ENCODE measurements at places on chromosomes 5 and 9.

- no peak for DNase-seq
Observed at GRCh38 chr5:39202597-39203274, 16.6 kb downstream of the FYB1 start.

DNA sequence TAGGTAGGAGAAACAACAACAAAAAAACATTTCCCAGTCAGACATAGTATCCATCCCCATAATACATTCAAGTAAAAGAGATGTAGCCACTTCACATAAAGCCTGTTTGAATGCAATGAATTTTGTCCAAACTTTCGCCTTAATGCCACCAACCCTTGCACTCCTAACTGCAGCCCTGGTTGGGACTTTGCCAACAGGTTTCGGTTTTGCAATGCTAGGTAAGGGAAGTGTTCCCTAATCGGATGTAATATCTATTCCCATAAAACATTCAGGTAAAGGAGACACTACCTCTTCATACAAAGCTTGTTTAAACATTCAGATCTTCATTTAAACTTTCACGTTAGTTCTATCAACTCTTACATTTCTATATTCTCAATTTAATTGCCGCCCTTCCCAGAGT is 336.1 kb downstream of the DRD1 start:
- DNase-seq = no peak

GRCh38 chr5:62041156-62041756 is 264.8 kb upstream of the KIF2A start:
- no peak for DNase-seq

GRCh38 chr5:56550227-56550626 is 265.1 kb upstream of the MAP3K1 start:
- DNase-seq = no peak

DNA sequence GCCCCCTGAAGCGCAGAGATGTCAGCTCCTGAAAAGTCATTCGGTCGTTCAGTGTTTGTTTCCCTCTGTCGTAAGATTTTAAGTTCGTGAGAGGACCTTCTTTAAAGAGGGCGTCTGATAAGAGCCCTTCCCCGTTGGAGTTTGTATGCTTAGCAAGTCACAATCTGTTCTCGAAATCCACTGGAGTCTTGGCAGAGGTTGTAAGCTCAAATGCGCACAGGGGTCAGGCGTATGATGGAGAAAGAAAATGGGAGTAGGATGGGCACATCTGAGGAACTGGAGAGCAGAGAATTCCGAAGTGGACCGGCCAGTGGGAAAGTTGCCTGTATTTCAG is 710 bp downstream of the HSD17B4 start:
- DNase-seq = no peak

DNA sequence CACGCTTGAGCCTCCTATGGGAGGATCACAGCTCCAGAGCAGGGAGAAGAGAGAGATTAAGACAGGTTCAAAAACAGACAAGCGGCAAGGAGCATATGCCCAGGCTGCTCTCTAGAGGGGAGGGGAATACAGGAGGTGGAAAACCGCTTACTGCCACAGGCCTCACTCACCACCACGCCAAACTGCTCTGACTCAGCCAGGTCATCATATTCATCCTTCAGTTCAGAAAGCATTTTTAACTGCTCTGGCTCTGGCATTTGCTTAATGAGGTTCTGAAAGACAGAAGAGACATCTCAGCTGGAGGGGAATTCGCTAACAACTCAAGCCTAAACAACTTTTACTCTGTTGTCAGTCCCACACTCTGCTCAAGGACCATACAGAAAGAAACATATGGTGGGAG is 40.1 kb downstream of the PCDHGC5 start:
- no peak for DNase-seq

DNA sequence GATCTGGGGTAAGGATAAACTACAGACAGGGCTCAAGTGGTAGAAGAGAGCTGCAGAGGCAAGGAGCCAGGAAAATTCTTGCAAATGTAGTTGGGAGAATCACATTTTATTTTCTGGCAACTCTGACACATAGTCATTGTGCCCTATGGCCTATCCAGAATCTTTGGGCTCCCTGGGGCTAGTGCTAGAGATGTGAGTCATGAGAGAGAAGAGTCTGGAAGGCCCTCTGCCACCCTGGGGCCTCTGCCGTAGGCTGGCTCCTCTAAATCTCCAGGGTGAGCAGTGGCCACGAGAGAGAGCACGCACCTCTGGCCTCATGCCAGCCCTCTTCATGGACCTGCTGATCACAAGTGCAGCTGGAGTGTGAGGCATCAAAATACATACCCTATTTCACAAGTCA is 74.3 kb upstream of the SSBP2 start:
- DNase-seq = no peak

All from natural killer cell (primary cell).